Kidney (tissue), 22 donors: ENCODE measurements at places on chromosomes 3 and 15. TPM values are rescaled to one million over a fixed set of nuclear protein-coding genes. Genes with fewer than 3 reads are reported as not detected.

Gene TTLL13
- 0.54 TPM for total RNA-seq

DNA sequence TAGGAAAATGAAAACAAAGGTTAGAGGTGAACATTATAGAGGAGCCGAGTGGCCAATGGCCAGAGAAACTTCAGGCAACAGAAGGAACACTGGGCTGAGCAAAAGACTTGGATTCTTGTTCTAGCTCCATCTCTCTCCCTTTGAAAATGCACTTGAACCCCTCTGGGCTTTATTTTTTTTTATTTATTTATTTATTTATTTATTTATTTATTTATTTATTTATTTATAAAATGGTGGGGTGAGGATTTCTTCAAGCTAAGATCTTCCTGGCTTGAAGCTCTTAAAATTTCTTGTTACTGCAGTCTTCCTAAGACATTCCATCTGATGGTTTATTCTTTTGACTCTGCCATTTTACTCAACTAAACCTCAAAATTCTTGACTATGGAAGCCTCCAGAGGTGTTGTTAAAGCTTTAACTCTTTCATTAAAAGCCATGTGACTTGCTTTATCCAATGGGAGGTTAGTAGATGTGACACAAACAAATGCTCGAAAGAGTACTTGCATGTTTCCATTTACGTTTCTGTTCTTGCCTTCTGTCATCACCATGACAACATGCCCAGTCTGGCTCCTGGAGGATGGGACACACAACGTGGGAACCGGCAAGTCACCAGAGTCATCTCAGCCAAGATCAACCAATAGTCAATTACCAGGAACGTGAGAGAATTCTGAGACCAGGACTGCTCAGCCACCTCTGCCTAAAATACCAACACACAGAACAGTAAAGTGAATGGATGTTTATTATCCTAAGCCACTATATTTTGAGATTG is 325.2 kb upstream of the CTNNB1 start:
- DNase-seq = no peak

GRCh38 chr3:58349792-58350626 is 17.3 kb downstream of the PXK start:
- peak; percentile 43 for DNase-seq

Gene RAD51
- 1.1 TPM for total RNA-seq

DNA sequence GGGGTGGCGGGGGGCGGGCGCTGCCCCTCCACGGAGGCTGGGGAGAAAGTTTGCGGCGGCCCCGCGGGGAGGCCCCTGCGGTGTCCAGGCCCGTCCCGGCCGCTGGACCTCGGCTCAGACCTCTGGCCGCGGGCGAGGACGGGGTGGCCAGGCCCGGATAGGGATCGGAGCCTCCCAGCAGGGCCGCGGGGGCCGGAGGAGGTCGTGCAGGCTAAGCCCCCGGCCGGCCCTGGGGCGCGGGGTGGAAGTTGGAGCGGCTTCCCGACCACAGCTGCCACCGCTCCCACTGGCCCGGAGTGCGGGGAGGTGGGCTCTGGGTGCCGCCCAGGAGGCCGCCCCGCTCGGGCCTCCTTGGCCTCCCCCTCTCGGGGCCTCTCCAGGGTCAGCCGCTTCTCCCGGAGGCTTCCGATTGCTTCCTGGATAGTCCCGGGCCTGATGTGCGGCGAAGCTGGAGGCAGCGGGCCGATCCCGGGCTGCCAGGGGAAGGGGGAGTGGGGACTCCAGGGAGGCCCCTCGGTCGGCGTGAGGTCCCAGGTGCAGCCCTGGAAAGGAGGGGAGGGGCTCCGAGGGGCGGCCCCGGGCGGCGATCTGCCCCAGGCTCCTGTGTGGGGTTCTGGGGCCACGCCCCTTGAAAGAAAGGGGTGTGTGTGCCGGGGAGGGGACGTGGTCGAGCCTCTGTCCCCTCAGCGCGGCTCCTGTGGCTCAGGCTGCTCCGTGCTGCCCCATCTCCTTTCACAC is 907 bp downstream of the PLXNA1 start:
- peak; percentile 83 for DNase-seq

- no peak for DNase-seq
These were observed 114.6 kb downstream of the AQP9 start for GRCh38 chr15:58252586-58253323.

DNA sequence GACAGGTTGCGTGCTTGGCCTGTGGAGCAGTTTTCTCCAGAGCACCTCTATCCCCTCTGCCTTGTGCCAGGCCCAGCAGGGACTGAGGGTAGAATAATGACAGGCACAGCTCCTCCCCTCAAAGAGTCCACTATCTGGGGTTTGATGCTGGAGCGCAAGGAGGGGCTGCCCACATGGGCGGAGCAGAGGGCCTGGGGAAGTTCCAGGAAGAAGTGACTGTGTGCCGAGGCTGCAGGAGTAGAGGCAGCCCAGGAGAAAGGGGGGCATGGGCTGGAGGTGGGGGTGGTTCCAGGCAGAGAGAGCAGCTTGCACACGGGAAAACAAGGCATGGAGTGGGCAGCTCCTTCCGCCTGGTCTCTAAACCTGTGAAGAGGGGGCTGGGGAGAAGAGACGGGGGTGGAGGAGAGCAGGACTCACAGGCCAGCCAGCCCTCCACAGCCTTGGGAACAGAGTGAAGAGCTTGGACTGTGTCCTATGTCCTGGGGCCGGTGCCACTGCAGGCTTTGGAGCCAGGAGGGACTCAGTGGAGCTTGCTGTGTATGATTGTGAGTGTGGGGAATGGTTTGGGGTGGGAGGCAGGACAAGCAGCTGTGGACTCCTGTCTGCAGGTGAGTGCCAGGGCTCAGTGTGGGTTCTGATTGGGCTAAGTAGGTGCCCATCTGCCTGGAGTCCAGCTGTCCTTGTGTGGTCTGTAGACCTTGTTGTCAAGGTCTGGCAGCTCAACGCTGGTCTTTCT is 48.1 kb downstream of the APBA2 start:
- DNase-seq = no peak
